ENCODE measurements at places on chromosomes 1 and 21.

DNA sequence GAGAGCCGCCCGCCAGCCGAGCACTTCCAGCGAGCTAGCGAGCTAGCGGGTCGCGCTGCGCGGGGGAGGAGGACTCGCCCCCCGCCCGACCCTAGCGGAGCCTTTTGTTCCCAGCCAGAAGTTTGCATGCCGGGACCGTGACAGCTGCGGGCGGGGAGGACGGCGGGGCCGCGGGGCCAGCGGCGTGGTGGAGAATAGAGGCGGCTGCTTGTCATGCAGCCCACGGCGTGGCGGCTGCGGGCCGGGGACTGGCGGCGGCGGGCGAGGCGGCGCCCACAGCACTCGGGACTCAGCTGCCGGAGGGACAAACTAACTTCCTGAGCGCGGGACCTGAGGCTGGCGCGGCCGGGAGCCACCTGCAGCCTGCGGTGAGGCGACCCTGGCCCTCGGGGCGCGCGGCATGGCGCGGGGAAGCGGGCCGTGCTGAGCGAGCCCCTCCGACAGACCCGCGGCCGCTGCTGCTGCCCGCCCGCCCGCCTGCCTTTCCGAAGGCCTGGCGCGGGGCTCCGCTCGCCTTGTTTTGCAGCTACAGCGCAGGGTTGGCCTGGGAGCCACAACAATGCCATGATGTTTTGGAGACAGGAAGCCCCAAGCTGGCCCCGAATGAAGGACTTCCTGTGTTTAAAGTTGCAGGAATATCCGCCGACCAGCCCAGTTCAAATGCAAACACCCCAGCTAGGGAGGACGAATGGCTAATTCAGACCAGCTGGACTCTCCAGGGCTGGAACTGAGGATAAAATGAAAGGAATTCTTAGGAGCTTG is 82.2 kb upstream of the BMP8A start:
- no peak for DNase-seq

- no peak for DNase-seq
Measured at GRCh38 chr1:229079016-229079595, 191.8 kb upstream of the RAB4A start.

- DNase-seq, result no peak
Measured at GRCh38 chr21:46483300-46484295, 24.9 kb downstream of the DIP2A start.

GRCh38 chr1:2046953-2047748 is 3.1 kb upstream of the PRKCZ start:
- no peak for DNase-seq

GRCh38 chr1:228083871-228084278 is 1.4 kb downstream of the ARF1 start:
- no peak for DNase-seq

DNA sequence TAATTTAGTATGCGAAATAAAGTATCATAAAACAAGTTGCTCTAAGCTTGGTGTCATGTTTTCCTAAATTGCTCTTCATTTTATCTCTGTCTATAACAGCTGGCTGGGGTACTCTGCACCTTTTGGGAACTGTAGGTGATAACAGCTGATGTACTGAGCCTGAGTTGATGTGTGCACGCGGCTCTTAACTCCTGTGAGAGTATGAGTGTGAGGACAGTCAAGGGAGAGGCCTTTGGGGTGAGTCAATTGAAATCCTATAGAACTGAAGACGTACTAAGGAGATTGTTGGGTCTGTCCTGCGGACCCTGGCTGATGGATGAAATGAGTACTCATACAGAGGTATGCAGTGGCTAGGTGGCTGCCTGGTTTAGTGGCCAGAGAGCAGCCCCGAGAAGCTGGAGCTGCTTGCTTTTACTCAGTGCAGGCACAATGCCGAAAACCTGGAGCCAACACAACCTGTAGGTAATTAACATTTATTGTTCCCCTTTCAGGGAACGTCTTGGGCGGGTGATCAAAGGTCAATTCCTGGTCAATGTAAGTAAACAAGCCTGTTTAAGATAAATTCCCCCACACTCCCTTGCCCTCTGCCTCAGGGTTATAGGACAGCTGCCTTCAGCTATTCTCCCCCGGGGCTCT is 188.5 kb downstream of the PRDM2 start:
- no peak for DNase-seq

DNA sequence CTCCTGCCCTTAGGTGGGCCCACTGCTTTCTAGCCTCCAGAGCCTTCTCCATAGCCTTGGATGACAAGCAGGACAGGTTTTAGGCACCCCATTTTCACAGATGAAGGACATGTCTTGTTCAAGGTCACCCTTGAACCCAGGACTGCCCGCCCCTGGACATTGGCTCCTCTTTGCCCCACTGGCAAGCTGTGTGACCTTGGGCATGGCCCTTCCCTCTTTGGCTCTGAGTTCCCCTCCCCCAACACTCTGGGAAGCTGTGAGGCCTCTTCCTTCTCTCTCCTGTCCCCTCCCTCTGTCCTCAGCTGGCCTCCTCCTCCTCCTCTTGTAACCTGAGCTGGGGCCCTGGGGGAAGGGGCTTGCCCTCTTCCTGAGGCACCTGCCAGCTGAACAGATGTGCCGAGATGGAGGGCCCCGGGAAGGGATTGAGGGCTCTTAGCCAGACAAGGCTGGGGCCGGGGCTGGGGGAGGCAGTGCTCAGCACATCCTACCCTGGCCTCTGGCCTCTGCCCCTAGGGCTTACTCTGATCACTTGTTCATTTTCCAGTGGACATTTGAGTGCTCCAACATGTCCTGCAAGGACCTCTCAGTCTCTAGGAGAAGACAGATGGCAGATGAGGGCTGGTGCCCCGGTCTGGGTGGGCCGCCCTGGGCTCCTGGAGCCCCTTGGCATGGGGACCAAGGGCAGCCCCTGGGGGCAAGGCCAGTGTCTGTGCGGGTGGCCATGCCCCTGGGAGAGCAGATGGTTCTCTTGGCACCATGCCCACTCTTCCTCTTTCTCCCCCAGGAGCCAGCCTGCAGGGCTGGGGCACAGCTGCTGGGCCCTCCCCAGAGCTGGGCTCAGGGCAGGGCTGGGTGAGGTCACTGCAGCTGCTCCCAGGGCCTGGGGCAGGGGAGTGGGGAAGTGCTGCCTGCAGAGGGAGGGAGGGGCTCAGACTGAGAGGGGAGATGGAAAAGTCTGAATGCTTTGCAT is 10.7 kb downstream of the FOXO6 start:
- DNase-seq, result no peak

DNA sequence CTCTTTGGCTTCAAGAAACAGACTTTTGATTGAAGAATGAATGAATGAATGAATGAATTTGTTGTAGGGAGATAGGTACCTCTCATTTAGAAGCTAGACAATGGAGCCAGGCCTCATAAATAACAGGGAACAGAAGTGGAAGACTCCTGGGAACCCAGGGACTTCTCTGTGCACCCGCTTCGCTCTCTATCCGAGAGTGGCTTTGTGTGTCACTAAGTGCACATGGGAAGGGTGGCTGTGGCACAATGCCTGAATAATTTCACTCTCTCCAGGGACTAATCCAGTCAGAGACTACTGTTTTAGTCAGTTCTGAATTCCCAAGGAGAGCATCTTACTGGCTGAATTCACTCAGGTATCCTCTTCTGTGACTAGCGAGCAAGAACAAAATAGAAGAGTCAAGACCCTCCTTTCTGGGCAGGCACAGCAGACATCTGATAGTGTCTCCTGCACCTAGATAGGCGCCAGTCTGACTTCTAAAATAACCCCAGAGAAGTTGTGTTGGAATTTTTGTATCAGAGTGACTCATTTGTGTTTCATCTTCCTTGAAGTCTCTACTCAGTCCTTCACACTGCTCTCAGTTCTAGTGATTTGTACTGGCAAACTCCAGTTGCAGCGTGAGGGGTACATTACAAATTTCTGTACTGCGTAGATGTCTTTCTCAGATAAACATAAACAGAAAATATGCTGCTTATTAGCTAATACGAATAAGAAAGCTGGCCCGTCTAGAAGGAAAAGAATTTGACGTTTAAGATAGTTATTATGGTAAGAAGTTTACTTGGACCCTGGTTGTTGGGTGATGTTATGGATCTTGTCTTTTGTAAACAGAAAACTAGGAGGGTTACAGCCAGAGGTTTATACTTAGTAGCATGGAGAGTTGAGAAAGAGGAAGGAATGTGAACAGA is 34.0 kb downstream of the BACH1 start:
- no peak for DNase-seq

GRCh38 chr1:117210831-117211261 is at the start of gene VTCN1:
VTCN1 (minus strand) TSS chr1:117210927; CDS start chr1:117210855, 72 bp downstream.
- DNase-seq, result no peak

GRCh38 chr1:26288311-26288941 is 8.5 kb downstream of the SH3BGRL3 start:
- DNase-seq, result no peak

GRCh38 chr1:36911561-36912364 is 122.6 kb downstream of the GRIK3 start:
- DNase-seq, result no peak

DNA sequence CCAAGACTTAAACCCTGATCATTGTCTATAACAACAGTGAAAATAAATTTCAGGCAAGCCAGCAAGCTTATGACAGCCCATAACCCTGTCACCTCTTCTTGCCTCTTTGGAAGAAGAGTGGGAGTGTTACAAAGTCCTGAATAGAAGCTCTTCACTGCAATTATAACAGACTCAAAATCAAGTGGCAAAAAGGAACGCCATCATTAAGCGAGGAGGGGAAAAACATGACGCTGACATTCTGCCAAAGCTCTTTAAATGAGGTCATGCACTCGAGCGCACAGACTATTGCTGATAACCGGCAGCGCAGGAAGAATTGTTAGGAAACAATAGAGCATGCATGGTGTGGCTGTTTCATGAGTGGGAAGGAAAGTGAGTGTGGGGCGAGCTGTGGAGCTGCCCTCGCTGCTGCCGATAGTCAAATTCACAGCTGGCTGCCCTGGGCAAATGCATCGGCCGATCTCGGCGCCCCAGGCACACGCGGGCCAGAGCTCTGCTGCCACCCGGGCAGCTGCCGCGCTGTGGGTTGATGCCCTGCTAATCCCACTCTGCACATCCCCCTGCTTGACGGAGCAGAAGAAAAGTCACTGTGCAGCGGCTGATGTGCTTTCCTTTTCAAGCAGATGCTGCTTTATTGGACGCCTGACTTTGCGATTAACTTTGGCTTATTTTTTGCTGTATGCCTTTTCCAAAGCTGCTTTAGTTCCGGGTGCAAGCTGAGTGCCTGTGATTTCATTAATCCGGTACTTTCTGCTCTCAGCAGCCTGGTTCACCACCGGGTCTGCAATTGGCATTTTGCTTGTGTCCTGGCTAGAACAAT is 102.4 kb upstream of the ST6GALNAC5 start:
- DNase-seq, result no peak

DNA sequence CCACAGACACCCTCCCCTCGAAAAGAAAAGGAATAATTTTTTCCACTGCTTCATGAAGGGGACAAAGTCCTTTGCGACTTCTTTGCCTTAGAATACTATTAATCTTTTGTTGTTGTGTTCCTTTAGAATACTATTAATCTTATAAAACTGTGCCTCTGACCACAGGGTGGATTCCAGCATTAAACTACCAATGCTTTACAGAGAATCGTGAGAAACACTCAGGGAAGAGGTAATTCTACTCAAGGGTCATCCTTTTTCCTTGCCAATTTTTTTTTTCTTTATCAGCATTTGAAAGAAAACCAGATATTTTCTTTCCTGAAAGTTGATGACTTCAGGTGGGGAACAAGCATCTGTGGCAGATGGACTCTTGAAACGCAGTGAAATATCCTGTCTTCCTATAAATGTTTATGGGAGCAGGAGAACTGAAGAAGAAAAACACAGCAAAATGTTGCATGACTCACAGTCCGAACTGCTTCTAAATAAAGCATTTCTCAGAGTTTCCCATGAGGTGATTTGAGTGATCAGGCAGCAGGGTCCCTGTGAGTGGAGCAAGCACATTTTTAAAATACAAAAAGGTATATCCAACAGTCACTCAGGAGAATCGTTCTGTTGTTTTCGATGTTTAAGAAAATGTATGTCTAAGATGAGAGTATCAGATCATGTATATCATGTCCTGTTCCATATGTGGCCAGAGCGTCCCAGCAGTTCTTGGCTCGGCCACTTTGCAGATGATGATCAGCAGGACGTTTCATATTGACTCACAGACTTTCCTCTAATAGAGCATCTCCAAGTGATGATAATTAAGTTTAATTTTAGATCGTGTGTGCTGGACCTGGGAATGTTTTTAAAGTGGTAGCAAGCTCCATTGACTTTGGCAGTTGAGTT is 154.2 kb upstream of the RUNX1 start:
- no peak for DNase-seq

GRCh38 chr21:15686506-15686905 is 43.3 kb upstream of the USP25 start:
- no peak for DNase-seq

DNA sequence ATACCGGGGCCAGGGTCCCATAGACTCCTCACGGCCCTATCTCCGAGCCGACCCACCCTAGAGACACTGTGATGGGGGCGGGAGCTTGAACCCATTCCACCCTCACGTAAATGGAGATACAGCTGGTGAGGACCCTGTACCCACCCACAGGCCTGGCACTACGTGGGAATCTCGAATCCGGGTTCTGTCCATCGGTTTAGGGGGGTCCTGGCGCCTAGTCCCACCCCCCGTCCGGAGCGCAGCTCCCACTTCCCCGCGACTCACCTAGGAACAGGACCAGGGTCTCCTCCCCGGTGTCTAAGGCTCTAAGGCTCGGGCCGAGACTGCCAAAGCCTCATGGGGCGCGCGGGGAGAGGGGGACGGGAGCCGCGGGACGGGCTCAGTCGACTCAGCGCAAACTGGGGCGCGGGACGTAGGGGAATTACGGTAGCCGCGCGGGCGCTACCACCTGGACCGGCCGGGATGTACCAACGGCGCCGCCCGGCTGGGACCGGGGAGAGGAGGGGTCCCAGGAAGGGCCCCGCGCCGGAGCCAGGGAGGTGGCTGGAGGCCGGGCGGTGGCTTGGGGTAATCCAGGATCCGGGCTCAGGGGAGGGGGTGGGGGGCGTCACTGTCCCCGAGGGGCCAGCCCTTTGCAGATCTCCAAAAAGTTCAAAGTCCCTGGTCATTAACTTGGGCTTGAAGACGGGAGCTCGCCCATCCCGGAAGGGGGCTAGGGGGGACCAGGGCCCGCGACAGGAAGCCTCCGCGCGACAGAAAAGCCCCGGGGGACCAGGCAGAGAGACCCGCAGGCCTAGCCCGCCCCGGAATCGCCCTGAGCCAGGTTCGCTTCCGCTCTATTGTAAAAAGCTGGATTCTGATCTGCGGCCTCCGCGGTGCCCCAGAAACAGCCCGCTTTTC is 1.0 kb downstream of the PLEKHG5 start:
- DNase-seq, result peak; percentile 83

GRCh38 chr1:89887713-89888112 is 66.9 kb downstream of the LRRC8D start:
- DNase-seq, result no peak

- DNase-seq, result no peak
Measured at GRCh38 chr1:237201155-237201554, 159.2 kb downstream of the RYR2 start.

DNA sequence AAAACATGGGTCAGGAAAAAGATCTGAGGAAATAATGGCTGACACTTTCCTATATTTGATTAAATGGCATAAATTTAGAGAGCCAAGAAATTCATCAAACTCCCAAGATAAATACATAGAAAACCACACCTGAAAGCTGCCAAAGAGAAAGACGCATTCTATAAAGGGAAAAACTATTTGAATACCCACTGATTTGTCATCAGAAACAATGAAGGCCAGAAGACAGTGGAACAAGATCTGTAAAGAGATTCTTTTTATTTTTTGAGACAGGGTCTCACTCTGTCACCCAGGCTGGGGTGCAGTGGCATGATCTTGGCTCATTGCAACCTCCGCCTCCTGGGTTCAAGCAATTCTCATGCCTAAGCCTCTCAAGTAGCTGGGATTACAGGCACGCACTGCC is 17.4 kb downstream of the SDE2 start:
- no peak for DNase-seq
